ENCODE measurements at places on chromosomes 13 and 19. TPM values are rescaled to one million over a fixed set of nuclear protein-coding genes. Genes with fewer than 3 reads are reported as not detected.

The OR7C1 gene
- not detected for polyA plus RNA-seq

The TUBA3C gene
- polyA plus RNA-seq: not detected

The ABHD13 gene
- polyA plus RNA-seq: 6.2 TPM

The CCDC169 gene
- 0.19 TPM for polyA plus RNA-seq

The NLRP5 gene
- polyA plus RNA-seq: not detected

The PCDH17 gene
- polyA plus RNA-seq: not detected

The KLK5 gene
- not detected for polyA plus RNA-seq

The KASH5 gene
- 0.67 TPM for polyA plus RNA-seq

The IGFL1 gene
- polyA plus RNA-seq: 0.15 TPM

The MARCHF2 gene
- polyA plus RNA-seq: 50.5 TPM

The UQCR11 gene
- polyA plus RNA-seq: 41.2 TPM

The DKKL1 gene
- polyA plus RNA-seq: 1.6 TPM

The DCLK1 gene
- not detected for polyA plus RNA-seq

The FUT1 gene
- polyA plus RNA-seq: not detected

The TNNT1 gene
- not detected for polyA plus RNA-seq

The ZNF254 gene
- 4.2 TPM for polyA plus RNA-seq

The LGALS7B gene
- polyA plus RNA-seq: not detected

The RGCC gene
- 41.5 TPM for polyA plus RNA-seq

The ICAM4 gene
- polyA plus RNA-seq: 0.71 TPM

The ZSCAN1 gene
- polyA plus RNA-seq: 0.13 TPM

The CLDN10 gene
- polyA plus RNA-seq: not detected

The RYR1 gene
- polyA plus RNA-seq: 0.43 TPM

The IZUMO2 gene
- not detected for polyA plus RNA-seq

The CEACAM8 gene
- not detected for polyA plus RNA-seq

The KLK2 gene
- 1.2 TPM for polyA plus RNA-seq

The SCN1B gene
- 0.72 TPM for polyA plus RNA-seq

The ZNF723 gene
- not detected for polyA plus RNA-seq

The NLRP12 gene
- 0.26 TPM for polyA plus RNA-seq

The COPE gene
- polyA plus RNA-seq: 200 TPM

The SCEL gene
- polyA plus RNA-seq: not detected

The IFNL1 gene
- not detected for polyA plus RNA-seq

The ZNF418 gene
- 10.3 TPM for polyA plus RNA-seq

The CEACAM20 gene
- polyA plus RNA-seq: not detected

The THSD8 gene
- polyA plus RNA-seq: not detected

The EXOC3L2 gene
- not detected for polyA plus RNA-seq
